Psoas muscle (tissue), 8 donors: ENCODE measurements at places on chromosomes 6 and 20. TPM values are rescaled to one million over a fixed set of nuclear protein-coding genes. Genes with fewer than 3 reads are reported as not detected.

- no peak for DNase-seq
These were observed 31.2 kb downstream of the HLA-E start for GRCh38 chr6:30520522-30520921.

GRCh38 chr20:39849664-39850063, 839.4 kb downstream of the MAFB start:
- DNase-seq = peak; percentile 86

DNA sequence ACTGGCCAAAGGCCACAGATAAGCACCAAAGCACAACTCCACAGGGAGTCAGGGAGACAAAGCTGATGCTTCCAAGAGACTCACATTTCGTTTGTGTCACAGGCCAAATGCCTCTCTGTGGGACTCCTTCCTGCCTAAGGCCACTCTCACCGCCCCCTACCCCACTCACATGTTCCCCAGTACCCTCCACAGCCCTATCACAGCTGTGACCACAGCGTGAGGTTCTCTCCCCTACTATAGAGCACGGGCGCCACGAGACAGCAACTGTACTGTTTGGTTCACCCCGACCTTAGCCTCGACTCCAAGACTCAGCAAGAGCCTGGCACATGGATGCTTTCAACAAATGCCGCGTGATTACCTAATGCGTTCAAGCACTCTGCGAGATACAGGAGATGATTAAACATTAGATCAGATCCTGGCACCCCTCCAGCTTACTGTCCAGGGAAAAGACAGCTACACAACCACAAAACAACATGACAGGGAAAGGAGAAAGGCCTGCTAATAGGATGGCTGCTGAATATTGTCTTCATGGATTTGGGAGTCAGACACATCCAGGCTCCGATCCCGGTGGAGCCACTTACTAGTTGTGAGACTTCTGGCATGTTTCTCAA, 105.5 kb downstream of the AGPAT4 start:
- DNase-seq = no peak

DNA sequence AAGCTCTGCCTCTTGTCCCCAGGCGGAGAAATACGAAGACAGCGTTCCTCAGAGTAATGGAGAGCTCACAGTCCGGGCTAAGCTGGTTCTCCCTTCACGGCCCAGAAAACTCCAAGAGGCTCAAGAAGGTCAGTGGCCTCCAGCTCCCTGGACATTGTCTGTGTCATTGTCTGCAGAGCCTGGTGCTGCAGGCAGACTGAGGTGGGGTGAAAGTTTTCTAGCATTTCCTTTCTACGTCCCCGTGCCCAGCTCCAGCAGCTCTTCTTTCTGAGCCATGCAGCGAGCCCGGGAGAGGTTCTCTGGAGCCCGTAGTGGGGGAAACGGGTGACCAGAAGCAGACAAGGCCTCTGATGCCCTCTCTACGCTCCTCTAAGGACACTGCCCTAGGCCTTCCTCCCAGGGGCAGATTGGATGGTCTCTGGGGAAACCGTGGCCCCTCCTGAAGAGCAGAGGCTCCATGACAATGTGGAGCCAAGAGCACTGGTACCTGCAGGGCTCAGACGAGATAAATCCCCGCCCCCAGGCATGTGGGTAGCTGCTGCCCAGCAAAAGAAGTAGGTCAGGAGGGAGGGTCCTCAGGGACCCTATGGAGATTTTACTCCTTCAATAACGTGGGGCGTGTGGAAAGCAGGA, 58.4 kb downstream of the EZR start:
- DNase-seq = no peak

DNA sequence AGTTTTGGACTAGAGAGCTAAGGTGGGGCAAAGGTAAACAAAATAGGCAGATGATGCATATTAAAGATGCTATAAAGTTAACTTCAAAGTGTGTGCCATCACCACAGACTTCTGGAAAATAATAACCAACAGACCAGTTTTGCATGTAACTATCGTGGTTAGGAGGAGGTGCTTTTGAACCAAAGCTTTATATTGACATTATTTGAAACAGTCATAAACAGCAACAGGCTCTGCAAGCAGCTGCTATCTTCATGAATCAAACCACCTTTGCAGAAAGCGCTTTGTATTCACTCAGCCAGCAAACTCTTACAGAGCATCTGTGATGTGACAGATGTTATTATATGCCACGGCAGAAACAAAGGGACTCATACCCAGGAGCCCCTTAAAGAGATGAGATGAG, 81.9 kb downstream of the CRYBG1 start:
- no peak for DNase-seq

LY86 gene
- 1.3 TPM for total RNA-seq

OPN5 gene
- total RNA-seq = not detected

DNA sequence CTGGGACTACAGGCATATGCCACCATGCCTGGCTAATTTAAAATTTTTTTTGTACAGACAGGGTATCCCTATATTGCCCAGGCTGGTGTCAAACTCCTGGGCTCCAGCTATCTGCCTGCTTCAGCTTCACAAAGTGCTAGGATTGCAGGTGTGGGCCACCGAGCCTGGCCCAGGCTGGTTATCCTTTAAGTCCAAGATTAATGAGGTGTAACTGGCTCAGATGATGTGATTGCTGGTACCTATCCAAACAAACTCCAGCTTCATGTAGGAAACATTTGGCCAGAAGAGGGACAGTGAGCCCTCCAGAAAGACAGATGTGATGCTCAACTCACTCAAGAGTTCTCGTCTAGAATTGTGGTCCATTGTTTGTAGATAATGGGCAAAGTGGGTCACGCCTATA, 9.2 kb upstream of the ZNF318 start:
- no peak for DNase-seq

ERVFRD-1 gene
- total RNA-seq = not detected

AKAP12 gene
- total RNA-seq = 13.1 TPM

GRCh38 chr20:62352402-62353288, 14.5 kb downstream of the LAMA5 start:
- peak; percentile 91 for DNase-seq

GSTA1 gene
- total RNA-seq = not detected

HTR1E gene
- total RNA-seq = not detected

- no peak for DNase-seq
These were observed 576.2 kb downstream of the DHX35 start for GRCh38 chr20:39538317-39538716.

CNBD2 gene
- total RNA-seq = 8.4 TPM

GRCh38 chr6:44219053-44219814, 2.5 kb downstream of the MYMX start:
- DNase-seq = peak; percentile 87

- peak; percentile 47 for DNase-seq
These were observed 818 bp upstream of the MDGA1 start for GRCh38 chr6:37698264-37699137.

DNA sequence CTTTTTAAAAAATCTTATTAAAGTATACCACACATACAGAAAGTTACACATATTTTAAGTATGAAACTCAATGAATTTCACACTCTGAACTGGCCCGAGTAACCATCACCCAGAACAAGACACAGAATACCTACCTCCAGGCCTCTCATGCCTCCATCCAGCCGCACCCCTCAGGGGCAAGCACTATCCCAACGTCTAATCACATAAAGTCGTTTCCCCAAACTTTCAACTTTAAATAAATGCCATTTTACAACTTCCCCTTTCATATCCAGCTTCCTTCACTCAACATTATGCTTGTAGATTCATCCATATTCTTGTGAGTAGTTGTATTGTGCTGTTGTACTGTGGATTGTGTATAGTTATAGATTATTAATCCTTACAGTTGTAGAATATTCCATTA, 539.1 kb downstream of the CD83 start:
- DNase-seq = no peak

DNA sequence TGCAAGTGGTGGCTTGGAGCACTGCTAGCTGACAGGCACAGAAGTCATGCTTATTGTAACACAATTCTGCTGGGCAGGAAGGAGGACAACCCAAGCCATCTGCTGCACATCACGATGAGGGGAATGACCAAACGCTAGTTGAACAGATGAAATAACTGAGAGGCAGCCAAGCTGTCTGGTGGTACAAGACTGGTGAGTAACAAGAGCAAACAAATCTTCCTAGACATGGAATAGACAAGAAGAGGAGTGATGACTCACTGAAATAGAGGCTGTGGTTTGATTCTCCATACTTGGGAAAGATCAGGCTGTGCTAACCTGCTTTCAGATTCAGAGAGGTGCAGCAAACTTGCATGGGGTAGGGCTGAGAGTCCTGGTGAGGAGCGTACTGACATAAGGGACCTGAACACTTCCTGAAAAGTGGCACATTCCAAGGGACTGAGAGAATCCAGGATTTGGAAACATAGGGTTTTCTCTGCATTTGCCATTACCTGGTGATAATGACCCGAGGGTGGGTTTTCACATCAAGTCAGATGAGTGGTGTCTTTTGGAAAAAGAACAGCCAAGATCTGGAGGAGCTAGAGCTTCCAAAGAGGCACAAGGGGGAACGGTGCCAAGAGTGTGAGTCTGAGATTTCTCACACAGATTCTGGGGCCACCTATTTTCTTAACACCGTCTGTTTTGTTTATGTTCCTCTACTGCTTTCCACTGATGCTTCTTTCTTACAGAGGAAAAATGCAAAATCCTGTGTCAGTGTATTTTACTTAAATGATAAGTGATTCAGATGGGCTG, 60.0 kb downstream of the PRL start:
- peak; percentile 21 for DNase-seq
